NCI-H1417 treated with DMSO at 0.1 percent for 48 hours (cell line): ENCODE measurements at places on chromosomes 5 and 9.

- peak; percentile 11 for DNase-seq
Measured at GRCh38 chr9:2570615-2571479, 50.7 kb upstream of the VLDLR start.

DNA sequence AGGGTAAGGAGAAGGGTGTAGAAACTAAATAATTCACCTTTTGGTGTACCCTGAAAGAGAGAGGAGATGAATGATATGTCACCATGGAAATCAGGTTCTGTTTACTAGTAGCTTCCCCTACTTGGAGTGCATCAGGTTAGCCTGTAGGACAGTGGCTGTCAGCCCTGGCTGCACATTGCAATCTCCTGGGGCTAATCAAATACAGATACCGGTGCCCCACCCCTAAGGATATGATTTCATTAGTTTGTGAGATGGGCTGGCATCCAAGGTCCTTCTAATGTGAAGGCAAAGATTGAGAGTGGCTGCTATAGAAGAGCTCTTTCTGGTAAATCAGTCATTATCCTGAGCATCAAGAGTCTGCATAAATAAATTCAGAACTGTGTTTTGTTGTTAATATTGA is 47.2 kb downstream of the INSYN2B start:
- DNase-seq = no peak

DNA sequence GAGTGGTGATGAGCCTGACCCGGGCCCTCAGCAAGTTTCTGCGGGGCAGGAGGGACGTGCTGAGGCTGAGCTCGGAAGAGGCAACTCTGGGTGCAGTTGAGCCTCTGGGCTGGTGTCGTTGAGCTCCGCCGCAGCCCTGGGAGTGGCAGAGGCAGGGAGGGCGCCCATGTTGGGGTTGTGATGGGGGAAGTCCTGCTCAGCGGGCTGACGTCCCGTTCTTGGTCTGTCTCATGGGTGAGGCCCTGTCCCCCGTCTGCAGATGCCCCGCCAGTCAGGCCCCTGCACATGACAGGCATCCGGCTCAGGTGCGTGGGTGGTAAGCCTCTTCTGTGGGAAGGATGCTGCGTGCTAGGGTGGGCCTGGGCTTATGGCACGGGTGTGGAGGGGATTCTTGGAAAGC is 64.3 kb downstream of the RXRA start:
- DNase-seq = no peak

GRCh38 chr9:137074657-137075274 is 2.6 kb upstream of the UAP1L1 start:
- DNase-seq = no peak

DNA sequence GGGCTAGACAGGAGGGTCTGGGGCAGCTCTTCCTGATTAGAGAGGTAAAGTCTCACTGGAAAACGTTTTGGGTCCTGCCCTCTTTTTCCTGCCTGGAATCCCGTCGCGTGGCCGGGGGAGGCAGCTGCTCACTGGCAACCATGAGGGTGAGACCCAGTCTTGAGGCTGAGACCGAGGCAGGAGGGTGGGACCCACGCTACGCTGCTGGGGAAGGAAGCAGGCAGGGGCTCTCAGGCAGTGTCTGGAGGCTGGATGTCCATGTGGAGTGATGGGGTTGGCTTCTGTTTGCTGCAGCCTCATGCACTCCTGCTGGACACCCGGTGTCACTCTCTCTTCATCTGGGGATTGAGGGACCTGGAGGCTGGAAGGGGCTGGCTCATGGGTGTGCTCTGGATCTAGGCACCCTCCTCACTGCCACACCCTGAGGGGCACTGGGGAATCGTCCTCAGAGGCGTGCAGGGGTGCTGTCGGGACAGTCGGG is 11.3 kb upstream of the SLC2A6 start:
- DNase-seq = no peak

- DNase-seq = no peak
Measured at GRCh38 chr5:157870837-157871834, 12.2 kb upstream of the CLINT1 start.

DNA sequence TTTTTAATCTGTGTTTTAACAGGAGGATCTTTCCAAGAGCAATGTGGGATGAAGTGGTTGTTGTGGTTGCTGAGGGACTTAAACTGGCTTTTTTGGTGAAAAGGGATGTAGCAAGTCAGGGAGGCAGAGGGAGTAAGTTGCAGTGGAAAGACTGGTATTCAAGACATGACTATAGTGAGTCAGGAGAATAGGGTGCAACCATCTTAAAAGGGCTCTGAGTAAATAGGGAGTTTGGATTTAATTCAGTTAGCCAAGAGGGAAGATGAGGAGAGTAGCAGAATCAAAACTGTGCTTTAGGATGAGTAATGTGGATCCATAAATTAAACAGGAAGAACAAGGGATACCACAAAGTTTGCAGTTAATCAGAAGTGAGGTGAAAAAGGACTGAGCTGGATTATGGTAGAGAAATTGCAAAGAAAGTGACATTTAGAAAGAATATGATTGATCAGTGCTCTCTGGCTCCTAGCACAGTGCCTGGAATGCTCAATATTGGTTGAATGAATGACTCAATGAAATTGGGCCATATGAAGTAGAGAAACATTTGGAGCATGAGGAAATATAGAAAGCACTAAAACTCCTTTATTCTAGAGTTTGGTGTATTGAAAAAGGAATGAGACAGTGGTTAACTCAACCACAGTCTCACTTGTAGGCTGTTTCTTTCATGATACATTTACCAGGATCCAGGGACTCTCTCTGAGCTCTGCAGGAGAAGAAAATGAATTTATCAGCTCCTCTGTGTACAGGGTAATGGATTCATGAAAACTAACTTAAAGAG is 5.1 kb downstream of the POLR3G start:
- no peak for DNase-seq

DNA sequence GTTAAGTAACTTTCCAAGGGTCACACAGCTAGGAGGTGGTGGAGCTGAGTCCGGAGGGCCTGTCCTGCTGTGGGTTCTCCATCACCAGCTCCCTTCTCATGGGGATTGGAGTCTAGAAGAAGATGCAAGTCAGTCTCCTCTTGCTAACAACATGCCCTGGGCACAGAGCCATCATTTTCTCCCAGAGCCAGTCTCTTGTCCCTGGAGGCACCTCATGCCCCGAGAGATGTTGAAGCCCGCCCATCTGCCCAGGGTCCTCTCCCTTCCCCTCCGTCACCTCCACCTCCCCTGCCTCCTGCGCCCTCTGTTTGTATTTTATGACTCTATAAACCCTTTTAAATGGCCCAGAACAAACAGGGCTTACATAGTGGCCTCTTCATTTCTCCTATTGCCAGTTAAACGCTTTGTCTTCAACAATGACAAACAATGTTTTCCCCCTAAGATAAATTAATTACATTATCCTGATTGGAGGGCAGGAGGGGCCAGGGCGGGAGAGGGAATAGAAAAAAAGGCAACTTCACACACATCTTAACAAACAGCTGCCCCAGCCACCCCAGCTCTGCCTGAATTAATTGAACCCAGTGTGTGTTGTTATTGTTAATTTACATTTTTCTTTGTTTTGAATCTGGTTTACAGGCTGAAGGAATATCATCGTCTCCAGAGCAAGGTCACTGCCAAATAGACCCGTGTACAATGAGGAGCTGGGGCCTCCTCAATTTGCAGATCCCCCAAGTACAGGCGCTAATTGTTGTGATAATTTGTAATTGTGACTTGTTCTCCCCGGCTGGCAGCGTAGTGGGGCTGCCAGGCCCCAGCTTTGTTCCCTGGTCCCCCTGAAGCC is 55.8 kb downstream of the ASS1 start:
- DNase-seq = peak; percentile 49

DNA sequence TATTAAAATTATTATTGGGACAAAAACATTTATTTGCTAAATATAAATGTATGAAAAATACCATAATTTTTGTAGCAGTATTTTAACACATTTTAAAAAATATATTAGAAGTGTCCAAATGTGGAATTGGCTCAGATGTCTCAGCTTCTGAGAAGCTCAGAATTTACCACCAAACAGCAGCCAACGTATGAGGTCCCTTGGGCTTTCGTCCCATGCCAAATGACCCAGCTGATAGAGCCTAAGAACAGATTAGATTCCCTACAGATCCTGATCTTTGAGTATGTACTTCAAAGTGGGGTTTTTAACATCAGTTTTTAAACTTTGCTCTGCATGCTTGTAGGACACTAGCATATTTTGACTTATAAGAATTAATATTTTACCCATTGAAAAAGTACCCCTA is 77.3 kb upstream of the RPS23 start:
- no peak for DNase-seq

DNA sequence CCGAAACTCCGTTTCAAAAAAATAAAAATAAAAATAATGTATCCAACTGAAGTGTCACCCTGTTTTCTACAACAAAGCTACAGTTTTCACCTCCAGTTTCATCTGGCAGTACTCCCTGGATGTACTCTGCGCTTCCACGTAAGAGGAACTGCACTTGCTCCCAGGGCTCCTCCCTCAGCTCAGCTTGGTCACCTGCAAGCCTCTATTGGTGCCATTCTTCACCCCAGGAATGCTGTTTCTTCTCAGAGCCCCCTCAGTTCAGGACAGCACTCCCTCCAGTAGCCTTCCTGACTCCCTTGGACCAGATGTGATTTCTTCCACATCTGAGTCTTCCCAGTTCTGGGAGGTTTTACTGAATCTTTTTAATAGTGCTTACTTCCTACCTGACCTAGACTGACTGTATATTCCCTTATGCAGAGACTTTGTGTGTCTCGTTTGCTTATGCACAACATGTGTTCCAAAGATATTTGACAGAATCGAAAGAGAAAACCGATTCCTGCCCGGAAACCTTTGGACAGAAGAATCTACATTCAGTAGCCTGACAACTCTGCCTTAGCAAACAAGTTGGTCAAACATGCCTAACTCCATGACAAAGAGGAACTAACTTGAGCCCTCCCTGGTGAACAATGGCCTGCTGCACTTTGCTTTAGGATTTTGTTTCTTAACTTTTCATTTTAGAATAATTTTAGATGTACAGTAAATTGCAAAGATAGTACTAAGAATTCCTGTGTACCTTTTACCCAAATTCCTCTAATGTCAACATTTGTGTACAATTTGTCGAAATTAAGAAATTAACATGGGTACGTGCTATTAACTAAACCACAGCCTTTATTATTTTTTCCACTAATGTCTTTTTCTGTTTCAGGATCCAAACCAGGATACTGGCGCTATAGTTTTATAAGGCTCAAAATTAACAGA is 814 bp downstream of the CCDC125 start:
- DNase-seq = no peak

- no peak for DNase-seq
Measured at GRCh38 chr9:127402401-127403090, 5.6 kb downstream of the SLC2A8 start.

- DNase-seq = no peak
Measured at GRCh38 chr5:55173687-55174230, 782 bp upstream of the CDC20B start.
